ENCODE measurements at places on chromosomes 2 and 18.

- no peak for DNase-seq
These were observed 1.3 kb upstream of the LYPD1 start for GRCh38 chr2:132671151-132671835.

DNA sequence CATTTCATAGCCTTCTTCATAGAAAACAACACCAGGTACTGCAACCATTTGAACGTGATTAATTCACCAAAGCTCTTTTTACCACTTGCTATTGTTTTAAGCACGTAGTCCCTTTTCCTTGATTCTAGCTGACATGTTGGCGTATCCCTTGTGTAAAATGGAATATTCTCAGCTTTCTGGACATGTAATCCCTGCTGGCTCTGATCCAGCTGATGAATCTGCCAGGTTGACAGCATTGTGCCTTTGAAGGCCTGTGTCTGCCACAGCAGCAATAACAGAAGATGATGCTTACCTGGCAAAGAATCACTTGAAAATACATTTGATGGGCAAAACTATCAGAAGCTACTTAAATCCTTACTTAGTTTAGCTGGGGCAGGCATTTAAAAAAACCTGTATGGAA lies 81.0 kb upstream of the CCDC150 start:
- DNase-seq, result no peak

DNA sequence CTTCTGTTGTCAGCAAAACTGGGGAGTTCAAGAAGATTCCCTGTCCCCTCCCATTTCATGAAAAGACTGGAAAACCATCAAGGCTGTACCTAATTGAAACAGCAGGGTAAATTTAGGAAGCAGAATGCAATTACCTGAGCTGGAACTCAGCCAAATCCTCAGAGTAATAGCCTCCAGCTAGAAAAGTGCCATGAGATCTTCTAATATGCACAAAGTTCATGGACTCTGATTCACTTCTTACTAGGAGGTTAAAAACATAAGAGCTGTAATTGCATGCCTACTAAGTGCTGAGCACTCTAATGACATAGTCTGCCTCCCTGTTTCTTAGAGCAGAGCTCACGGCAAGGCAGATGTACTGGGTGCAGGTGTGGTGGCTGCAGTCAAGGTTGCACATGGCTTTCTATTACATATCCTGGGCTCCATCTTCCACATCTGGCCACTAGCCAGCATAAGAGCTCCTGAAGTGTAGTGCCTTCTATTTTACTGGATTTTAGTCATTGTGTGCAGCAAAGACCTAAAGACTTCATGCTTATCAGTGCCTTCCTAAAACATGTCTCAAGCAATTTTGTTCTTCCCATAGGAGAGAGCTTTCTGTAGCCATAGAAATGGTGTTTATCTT lies 341.7 kb downstream of the PTPRM start:
- no peak for DNase-seq

DNA sequence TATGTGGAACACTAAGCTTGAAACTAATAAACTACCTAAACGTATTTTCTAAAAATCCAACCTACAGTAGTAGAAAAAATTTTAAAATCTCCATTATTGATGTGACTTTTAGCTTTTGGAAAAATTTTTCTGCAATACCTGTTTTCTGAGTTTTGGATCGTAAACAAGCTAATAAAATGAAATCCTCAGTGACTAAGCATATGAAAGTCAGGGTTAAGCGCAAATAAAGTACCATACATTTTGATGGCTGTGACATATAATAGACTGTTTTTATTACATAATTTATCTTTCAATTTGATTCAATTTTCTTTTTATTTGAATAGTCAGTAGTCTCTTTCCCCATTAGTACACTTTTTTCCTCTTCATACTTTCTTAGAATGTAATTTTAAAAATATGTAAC lies 683.6 kb downstream of the NUP35 start:
- DNase-seq, result no peak

- DNase-seq, result no peak
These were observed 36.5 kb upstream of the SNED1 start for GRCh38 chr2:240961910-240962299.

DNA sequence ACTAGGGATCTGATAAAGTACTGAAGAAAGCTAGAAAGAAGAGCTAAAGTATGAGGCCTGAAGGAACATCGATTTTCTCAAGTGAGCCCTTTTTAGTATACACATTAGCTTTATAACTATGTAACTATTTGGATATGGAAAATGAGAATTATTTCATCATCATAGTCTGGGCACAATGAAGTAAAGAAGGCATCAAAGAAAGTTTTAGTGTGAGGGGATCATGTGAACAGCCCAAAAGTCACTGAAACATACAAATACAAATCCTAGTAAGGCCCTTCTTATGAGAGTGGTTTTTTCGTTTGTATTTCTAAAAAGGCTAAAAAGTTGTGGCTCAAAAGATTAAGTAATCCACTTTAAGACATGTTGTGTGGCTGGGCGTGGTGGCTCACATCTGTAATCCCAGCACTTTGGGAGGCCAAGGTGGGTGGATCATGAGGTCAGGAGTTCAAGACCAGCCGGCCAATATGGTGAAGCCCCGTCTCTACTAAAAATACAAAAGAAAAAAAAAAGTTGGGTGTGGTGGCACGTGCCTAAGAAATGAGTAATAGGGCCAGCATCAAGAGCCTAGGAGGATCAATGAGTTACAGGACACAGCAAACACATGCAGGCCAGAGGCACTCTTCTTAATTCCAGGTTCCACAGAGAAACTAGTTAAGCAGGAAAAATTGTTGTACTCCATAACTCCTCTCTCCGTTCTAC lies 61.9 kb downstream of the PUM2 start:
- no peak for DNase-seq

- no peak for DNase-seq
These were observed 189.8 kb downstream of the NCK2 start for GRCh38 chr2:105934467-105934866.

Data from NCI-H524 treated with DMSO at 0.1 percent for 48 hours (cell line).